ENCODE measurements at places on chromosomes 11 and 22.
A peak's percentile ranks its signal among the peaks of the same experiment; 100 is the strongest.

DNA sequence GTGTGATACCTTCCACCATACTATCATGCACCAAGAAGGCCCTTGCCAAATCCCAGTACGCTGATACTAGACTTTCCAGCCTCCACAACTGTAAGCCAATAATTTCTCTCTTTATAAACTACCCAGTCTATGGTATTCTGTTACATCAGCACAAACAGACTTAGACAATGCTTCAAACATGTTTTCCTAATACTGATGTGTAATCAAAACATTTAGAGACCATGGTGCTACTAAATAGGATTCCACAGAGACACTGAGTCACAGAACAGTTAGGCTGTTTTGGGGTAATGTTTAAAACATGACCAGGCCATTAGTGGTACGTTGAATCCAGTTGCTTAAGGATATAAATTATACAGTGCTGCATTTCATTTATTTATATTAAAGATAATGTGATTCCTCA lies 103.7 kb downstream of the PICALM start:
- no peak for DNase-seq

- DNase-seq: no peak
These were observed 261.3 kb downstream of the TMEM135 start for GRCh38 chr11:87299041-87299481.

DNA sequence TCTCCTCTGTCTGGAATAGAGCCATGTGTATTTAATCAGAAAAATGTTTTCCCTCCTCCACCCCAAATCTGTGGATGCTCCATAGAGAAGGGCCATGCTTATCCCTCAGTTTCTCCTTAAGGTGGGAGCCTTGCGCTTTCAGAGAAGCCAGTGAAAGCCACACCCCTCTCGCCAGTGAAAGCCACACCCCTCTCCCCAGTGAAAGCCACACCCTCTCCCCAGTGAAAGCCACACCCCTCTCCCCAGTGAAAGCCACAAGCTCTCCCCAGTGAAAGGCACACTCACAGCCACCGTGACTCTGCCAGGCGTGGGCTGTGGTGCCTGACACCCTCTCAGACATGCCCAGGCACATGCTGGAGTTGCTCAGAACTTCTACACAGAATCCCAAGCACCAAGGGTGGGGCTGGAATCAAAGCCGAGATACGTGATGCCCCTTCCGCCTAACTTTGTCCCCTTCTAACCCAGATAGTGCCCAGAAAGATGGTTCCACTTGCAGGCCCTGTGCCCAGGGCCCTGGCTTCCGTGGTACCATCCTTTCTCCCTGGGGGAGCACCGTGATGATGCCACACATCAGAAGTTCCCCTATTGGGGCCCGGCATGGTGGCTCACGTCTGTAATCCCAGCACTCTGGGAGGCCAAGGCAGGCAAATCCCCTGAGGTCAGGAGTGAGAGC lies 16.5 kb upstream of the PRR5 start:
- DNase-seq: peak; percentile 80

DNA sequence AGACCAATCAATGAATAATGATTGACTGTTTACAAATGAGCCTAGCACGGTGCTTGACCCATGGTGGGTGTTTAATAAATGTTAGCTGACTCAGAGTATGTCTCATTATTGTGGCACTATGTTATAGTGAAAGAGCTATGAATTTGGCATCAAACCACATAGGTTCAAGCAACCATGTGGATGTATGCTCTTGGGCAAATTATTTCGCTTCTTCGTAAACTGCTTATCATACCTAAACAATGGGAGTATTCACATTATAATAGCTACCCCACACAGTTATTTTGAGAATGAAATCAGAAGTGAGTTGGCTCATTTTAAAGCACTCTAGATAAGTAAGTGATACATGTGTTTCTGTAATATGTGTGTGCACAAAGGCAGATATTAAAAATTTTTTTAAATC lies 118.7 kb upstream of the HSD17B12 start:
- DNase-seq: no peak

DNA sequence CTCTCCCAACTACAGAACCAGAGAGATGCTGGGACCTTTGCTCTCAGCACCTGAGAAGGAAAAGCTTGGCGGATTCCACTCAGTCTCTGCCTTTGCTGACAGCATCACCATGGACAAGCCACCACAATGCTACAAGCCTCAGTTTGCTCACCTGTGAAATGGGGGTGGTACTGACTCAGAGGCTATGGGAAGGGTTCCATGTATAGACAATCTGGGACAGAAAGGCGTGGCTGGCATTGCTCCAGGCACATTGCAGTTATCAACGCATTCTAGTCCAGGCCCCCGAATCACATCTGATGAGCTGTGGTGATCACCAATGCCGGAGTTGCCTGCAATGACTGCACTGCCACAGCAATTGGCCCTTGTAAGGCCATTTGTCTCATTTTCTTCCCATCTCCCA lies 72.6 kb downstream of the ISX start:
- DNase-seq: no peak

- DNase-seq: peak; percentile 57
These were observed 1.0 kb upstream of the GTPBP1 start for GRCh38 chr22:38704654-38705234.

DNA sequence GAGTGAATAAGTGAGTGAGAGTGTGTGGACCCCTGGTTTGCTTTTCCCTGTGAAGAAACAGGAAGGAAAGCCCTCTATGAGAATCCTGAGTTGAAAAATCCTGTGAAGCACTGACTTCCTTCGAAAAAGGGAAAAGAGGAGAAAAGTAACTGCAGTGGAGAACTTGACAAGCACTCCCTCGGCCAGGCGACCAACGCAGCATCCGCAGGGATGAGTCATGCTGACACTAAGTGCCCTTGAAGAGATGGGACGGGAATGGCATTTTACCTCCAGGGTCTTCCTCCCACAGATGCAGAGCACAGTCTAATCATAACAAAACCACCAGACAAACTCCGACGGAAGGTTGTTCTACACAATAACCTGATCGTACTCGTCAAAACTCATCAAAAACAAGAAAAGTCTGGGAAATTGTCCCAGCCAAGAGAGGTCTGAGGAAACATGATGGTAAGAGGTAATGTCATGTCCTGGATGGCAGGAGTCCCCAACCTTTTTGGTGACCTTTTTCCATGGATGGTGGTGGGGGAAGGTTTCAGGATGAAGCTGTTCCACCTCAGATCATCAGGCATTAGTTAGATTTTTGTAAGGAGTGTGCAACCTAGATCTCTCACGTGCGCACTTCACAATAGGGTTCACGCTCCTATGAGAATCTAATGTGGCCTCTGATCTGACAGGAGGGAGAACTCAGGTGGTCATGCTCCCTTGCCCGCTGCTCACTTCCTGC lies 132.2 kb upstream of the B3GAT1 start:
- DNase-seq: no peak

- DNase-seq: peak; percentile 74
These were observed 5.7 kb upstream of the C1QTNF6 start for GRCh38 chr22:37193629-37194191.

GRCh38 chr11:67099831-67100324 lies 19.2 kb upstream of the KDM2A start:
- DNase-seq: no peak

DNA sequence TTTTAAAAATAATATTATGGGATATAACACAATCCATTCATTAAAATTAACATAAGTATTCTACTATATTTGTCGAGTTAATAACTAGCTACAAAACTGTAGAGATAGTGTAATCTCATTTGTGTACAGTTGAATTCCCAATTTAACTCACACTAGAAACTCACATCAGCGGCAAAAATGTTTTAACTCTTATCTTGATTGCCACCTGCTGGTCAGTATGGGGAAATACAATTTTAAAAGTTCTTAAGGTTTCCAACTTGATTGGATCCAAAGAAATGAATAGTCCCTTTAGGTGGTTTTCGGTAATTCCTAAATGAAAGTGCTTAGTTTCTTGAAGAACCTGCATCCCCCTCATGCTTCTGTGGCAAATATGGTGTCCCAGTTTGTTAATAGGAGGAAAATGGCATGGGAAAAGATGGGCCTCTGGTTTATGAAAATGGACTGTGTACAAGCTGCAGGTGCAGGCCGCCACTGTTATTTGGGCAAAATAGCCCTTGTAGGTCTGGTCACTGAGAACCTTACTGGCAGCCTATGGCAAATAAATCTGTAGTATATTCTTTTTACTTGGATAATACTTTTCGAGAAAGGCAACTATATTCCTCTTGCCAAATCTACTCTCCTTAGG lies 33.7 kb upstream of the SLC17A6 start:
- peak; percentile 75 for DNase-seq

DNA sequence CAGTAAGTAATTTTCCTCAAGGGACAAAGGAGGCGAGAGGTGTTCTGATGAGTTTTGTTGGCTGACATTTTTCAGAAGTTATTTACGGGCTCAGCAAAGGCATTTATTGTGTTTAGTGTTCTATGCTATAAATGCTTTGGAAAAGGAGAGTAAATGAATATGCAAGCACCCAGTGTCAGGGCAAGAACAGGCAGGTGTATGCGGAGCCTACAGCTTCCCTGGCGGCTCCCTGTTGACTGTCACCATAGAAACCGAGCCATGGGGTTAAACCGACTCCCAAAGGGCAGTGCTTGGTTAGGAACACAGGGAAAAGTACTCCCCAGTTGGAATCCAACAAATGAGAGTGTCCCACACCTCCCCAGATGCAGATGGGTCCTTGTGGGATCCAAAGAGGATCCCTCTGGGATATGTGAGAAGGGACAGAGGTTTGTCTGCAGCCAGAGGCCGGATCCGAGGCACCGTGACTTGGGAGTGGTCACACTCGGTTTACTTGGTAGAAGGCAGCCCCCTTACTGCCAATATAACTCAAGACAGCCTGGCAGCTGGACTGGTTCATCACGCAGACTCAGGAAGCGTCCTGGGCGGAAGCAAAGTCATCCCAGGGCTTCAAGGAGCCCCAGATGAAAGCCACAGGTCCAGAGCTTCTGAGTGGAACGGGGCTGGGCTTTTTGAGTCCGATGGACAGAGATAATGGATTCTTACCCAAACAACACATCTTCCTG lies 329.7 kb downstream of the CTTN start:
- DNase-seq: no peak

- no peak for DNase-seq
These were observed 18.6 kb downstream of the GLB1L2 start for GRCh38 chr11:134350381-134350780.

GRCh38 chr11:32088117-32088941 lies 2.5 kb upstream of the RCN1 start:
- peak; percentile 40 for DNase-seq

GRCh38 chr11:250274-250673 lies 13.5 kb downstream of the PSMD13 start:
- no peak for DNase-seq

DNA sequence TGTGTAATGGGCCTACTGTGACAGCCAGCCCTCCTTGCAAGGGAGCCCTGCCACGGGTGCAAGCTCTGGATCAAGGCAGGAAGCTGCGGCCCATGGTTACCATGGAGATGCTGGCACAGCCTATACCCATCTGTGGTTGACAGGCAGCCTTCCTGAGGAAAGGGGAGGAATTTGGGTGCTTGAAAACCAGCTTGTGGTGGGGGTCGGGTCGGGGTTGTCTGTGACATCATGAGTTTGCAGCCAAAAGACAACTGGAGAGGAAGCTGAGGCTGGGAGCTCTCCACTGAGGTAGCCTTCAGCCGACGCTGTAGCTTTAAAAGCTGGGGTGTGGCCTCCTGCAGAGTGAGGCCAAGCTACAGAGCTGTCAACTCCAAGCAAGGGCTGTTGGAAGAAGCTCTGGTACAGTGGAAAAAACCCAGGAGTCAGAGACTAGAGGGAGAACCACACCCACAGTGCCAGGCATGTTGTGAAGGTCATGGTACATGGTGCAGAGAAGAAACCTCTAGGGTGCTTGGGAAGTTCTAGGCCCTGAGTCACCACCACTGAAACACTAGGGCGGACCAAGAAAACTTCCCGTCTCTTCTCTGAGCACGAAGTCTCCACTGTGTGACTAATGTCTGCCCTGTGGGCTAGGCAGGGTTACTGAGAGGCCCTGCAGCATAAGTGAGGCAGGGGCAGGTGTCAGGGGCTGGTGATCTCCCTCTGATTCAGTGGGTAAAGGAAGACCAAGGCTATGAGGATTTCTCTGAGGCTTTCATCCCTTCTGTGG lies 10.8 kb upstream of the LDHA start:
- DNase-seq: peak; percentile 92

GRCh38 chr22:20298803-20299745 lies 20.8 kb downstream of the DGCR6L start:
- peak; percentile 87 for DNase-seq

GRCh38 chr22:34334893-34335292 lies 414.6 kb upstream of the LARGE1 start:
- no peak for DNase-seq

DNA sequence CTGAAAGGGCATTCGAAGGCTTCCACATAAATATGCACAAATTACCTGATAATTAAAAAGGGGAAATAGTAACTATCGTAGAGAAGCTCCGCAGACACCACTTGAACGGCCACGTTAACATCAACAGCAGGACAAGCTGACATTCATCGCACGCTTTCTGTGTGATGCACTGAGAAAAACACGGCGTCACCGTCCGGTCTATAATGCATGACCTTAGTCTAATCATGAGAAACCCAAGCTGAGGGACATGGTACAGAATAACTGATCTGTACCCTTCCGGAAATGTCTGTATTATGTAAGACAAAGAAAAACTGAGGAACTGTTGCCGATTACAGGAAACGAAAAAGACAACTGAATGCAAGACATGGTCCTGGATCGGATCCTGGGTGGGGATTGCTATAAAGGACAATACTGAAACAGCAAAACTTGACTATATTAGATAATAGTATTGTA lies 678 bp upstream of the RANGAP1 start:
- DNase-seq: peak; percentile 91

DNA sequence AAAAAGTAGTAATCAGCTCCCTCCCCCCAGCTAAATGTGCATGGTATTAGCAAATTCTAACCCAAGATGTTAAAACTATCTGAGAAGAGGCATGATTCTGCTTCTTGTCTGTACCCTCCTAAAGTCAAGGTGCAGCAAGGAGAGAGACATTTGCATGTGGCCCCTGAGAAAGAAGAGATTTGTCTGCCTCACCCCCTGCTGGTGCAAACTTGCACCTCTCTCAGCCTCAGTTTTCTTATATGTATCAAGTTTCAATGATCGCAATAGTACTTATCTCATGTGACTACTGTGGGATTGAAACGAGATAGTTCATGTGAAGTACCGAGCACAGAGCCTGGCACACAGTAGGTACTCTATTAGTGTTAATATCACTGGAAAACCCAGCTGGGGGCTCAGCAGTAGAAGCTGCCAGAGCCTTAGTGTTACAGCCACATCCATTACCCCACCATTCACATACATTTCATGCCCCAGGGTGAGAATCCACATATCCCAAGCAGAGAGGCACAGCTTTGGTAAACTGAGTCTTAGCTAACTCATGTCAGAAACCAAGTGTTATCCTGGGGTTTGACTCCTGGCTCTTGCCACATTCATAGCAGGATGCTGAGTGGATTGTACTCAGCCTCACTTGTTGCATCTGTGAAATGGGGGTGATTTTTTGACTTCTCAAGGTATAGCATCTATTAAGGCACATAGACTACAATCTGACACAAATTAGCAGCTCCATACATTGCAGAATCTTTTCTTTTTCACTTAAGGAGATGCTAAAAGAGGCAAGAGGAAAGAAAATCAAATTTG lies 24.9 kb downstream of the CD44 start:
- peak; percentile 57 for DNase-seq

- DNase-seq: no peak
These were observed 46.2 kb downstream of the IGF2 start for GRCh38 chr11:2092956-2093412.

GRCh38 chr11:19345848-19346681 lies 105.3 kb upstream of the E2F8 start:
- no peak for DNase-seq

- DNase-seq: no peak
These were observed 372.1 kb downstream of the FAT3 start for GRCh38 chr11:92596596-92597317.
